ENCODE measurements at places on chromosomes 3 and 15.

- no peak for DNase-seq
Observed at GRCh38 chr3:168386301-168386700, 290.6 kb upstream of the GOLIM4 start.

DNA sequence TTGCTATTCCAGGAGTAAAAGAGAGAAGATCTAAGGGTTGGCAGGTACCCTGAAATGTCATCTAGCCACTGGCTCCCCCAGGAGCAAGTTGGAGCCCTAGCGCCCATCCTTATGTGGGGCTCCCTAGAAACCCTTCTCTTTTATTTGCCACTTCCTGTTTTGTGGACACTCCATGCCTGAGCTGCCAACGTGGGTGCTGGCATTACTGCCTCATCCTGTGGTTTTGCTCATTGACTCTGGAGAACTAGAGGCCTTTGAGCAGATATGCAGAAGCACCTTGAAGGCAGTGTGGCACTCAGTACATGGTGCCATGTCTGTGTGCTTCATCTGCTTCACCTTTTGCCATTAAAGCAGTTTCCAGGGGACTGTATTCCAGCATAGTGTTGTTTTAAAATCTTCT, 8.1 kb downstream of the EDEM1 start:
- DNase-seq, result no peak

- DNase-seq, result no peak
Observed at GRCh38 chr3:8655387-8655835, 10.8 kb upstream of the SSUH2 start.

GRCh38 chr3:35666888-35667287, 27.6 kb downstream of the ARPP21 start:
- no peak for DNase-seq

- no peak for DNase-seq
Observed at GRCh38 chr3:188670446-188670845, 501.3 kb upstream of the TPRG1 start.

GRCh38 chr3:12557473-12558100, 700 bp downstream of the MKRN2 start:
- no peak for DNase-seq

- DNase-seq, result no peak
Observed at GRCh38 chr3:81666502-81667121, 94.8 kb downstream of the GBE1 start.

Data from cortex of kidney (tissue), 1 donor.